Stomach (tissue), 19 donors: ENCODE measurements at places on chromosomes 12 and 14.

DNA sequence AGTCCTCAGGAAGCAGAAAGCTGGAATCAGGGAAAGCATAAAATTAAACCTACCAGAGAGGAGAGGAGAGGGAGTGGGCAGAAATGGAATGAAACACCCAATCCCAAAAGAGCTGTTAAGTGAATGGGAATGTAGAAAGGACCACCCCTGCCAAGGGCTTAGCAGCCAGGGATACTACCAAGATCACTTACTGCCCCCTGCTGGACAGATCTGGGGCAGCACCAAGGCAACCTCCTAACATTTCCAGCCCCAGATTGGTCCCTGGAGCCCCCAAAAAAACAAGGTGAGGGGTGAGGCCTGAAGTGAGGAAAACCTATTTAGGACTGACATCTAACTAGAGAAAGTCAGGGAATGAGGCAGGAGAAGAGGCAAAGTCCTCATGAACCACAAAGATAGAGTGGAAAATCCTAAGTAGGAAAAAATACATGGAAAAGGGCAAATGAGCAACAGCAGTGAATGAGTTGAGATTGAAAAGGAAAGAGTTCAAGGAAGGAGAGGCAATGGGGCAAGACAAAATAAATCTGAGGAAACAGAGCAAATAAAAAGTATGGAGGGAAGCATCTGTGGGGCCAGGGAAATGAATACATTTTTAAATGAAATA is 11.2 kb upstream of the FKBP11 start:
- no peaks in the 10 kb centered on the region for H3K27me3 ChIP-seq
- H3K36me3 ChIP-seq = peaks cover 52% of the 10 kb centered on the region
- no peak overlapping the region for H3K27ac ChIP-seq
- no peak overlapping the region for H3K4me3 ChIP-seq
- peak; percentile 78 for DNase-seq

- H3K36me3 ChIP-seq = no peaks in the 10 kb centered on the region
- H3K4me1 ChIP-seq = no peaks in the 10 kb centered on the region
- no peak overlapping the region for H3K27ac ChIP-seq
- no peak overlapping the region for H3K4me3 ChIP-seq
- H3K27me3 ChIP-seq = no peaks in the 10 kb centered on the region
Measured at GRCh38 chr14:71300566-71301330, 393.5 kb downstream of the PCNX1 start.

DNA sequence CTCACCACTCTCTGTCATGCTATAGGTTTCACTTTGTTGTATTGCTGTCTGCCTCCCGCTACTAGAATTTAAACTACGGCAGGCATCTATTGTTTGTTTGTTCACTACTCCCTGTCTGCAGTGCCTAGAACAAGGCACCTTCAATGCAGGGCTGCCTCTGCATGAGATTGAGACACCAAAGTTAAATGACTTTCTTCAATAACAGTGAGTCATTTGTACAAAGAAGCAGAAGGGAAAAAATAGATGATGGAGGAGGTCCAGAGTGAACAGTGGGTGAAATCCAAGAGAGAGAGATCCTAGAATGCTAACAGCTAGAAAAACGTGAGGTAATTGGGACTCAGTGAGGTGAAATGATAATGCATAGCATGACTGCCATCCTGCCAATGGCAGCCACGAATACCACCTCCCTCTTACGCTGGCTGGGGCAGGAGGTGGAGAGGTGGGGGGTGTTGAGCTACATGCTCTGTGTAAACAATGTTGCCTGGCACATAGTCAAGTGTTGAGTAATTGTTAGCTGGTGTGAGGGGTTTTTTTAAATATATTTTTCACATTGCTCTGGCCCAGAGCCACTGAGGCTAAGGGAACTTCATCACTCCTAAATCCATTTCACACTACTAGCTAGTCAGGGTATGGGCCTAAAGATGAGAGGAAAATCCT is 367.6 kb downstream of the RPS29 start:
- no peak for DNase-seq
- no peak overlapping the region for H3K27ac ChIP-seq
- no peaks in the 10 kb centered on the region for H3K27me3 ChIP-seq
- H3K36me3 ChIP-seq = no peaks in the 10 kb centered on the region
- H3K4me3 ChIP-seq = no peak overlapping the region
- no peaks in the 10 kb centered on the region for H3K4me1 ChIP-seq

DNA sequence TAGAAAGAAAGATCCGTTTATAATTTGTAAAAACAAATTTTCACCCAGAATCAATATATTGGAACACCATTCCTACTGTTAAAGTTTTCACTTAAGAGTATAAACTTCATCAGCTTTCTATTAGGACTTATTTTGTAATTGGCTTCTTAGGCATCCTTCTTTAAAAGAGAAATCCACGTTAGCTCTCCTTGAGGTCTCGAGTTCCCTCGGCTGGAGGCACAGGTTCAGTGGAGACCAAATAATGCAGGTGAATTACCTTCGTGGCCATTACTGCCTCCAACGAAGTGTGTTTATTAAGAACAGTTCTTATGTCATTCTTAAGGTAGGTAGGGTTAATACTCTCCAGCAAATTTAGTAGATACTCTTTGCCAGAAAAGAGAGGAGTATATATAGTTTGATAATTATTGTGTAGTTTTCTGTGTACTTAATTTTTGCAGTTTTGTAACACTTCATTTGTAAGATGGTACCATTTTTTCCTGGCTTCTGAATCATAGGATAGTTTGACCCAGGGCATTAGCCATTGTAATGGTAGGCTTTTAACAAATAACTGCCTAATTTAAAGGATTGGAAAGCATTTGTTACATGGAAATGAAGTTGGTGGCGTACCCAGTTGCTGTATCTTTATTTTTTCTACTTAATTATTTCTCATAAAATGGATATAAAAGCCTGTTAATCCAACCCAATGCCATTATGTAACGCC is 2.2 kb downstream of the CALM1 start:
- peak overlapping the region; percentile 66 for H3K27ac ChIP-seq
- peaks cover 39% of the 10 kb centered on the region for H3K4me1 ChIP-seq
- no peaks in the 10 kb centered on the region for H3K27me3 ChIP-seq
- DNase-seq = no peak
- H3K36me3 ChIP-seq = peaks cover 38% of the 10 kb centered on the region
- H3K4me3 ChIP-seq = peak overlapping the region; percentile 91

- H3K36me3 ChIP-seq = peaks cover 27% of the 10 kb centered on the region
- DNase-seq = no peak
- no peak overlapping the region for H3K4me3 ChIP-seq
- peak overlapping the region; percentile 76 for H3K27ac ChIP-seq
- H3K27me3 ChIP-seq = no peaks in the 10 kb centered on the region
Measured at GRCh38 chr12:113242026-113242418, 20.8 kb downstream of the TPCN1 start.
